D341Med (cell line): ENCODE measurements at places on chromosomes 4 and X.
A peak's percentile ranks its signal among the peaks of the same experiment; 100 is the strongest.

- no peak for DNase-seq
These were observed 38.7 kb upstream of the PDK3 start for GRCh38 chrX:24426340-24426913.

- no peak for DNase-seq
These were observed 66.3 kb downstream of the WWC2 start for GRCh38 chr4:183165376-183165775.

GRCh38 chr4:168739886-168740285 lies 243.0 kb downstream of the PALLD start:
- DNase-seq, result no peak

- DNase-seq, result no peak
These were observed 31.6 kb downstream of the SLC9A6 start for GRCh38 chrX:136016881-136017280.

DNA sequence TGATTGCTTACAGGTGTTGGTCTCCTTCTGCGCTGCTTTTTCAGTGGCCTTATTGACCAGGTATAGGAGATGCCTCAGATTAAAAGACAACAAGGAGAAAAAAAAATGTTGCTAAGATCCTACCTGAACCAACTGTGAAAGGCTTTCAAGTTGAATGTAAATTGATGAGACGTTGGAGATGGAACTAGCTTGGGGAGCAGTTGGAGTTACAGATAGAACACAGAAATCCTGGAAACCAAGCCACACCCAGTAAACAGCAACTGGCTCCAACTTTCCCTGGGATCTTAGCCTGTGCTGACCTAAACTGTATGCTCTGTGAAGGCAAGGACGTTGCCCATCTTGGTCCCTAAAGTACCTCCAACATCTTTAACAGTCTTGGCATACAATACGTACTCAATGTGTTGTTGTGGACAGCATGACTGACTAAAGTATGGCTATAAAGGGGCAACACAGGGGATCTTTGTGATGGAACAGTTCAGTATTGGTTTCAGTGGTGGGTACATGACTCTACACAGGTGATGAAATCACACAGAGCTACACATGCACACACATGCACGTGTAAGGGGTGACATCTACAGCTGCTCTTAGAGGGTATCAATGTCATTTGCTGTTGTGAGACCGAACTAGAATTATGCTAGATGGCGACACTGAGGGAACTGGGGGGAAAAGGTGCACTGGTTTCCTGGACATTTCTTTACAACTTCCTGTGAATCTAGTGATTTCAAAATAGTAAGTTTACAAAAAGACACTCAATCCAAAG lies 22.3 kb downstream of the GAB3 start:
- DNase-seq, result no peak

DNA sequence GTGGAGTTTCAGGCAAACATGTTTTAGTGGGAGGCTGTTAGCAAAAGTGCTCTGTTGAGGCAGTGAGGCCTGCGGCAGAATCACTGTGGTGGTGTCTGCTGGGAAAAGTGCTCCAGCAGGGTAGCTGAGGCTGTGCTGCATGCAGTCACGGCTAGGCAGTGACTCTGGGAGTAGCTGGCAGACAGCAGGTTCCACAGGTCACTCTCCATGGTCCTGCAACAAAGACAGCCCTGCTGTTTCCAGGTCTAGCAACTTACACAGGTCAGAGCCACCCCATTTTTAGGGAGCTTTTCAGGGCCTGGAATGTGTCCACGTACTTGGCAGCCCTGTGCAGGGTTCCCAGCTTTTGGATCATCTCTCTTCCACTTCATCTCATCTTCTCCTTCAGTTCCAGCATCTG lies 184.3 kb downstream of the NAA11 start:
- DNase-seq, result no peak

- no peak for DNase-seq
These were observed 12.9 kb upstream of the NDP start for GRCh38 chrX:43986083-43986482.

- no peak for DNase-seq
These were observed 327.7 kb upstream of the RASGEF1B start for GRCh38 chr4:81799371-81799770.

DNA sequence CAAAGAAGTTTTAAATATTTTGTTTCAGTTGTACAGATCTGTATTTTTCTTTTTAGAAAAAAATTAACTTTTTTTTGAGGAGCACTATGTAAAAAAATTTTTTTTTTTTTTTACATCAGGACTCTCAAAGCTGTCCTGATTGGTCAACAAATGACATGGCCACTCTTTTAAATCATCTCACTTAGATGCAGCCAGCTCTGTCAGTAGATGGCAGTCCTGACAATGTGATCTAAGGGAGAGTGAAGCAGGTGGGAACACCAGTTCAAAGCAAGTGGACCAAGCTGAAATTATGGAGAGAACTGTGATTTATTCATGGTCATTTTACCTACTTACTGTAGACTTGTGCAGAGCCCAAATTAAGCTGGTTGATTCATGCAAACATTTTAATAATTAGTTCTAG lies 174.7 kb upstream of the GPRIN3 start:
- DNase-seq, result peak; percentile 65

- no peak for DNase-seq
These were observed 487.6 kb downstream of the GRXCR1 start for GRCh38 chr4:43380093-43380492.

DNA sequence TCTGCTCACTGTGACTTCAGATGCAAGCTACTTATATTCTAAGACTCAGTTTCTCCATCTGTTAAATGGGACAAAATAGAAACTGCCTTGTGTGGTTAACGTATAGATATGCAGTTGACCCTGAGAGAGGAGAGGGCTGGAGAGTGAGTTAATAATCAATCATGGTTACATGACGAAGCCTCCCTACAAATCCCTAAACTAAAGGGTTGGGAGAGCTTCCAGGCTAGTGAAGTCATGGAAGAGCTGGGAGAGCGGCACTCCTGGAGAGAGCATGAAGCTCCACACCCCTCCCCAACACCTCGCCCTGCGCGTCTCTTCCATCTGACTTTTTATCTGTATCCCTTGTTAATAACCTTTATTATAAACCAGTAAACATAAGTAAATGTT lies 138.5 kb upstream of the FAM9B start:
- DNase-seq, result no peak

DNA sequence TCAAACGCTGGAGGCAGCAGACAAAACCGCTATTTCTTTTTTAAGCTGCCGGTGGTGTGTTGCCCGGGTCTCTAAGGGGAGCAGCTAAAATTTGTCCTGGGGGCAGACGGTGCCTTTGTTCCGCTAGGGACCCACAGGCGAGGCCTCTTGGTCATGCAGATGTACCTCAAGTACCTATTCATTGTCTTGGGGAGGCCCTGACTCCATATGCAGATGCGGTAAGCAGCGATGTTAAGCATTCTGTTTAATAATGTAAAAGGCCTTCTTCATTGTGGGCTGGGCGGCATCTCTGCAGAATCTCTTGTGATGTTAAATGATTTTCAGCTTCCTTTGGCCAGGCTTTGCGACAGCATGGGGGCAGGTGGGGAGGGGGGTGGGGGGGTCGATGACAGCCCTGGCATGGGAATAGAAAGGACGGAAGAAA lies 98.9 kb upstream of the PJA1 start:
- DNase-seq, result no peak

DNA sequence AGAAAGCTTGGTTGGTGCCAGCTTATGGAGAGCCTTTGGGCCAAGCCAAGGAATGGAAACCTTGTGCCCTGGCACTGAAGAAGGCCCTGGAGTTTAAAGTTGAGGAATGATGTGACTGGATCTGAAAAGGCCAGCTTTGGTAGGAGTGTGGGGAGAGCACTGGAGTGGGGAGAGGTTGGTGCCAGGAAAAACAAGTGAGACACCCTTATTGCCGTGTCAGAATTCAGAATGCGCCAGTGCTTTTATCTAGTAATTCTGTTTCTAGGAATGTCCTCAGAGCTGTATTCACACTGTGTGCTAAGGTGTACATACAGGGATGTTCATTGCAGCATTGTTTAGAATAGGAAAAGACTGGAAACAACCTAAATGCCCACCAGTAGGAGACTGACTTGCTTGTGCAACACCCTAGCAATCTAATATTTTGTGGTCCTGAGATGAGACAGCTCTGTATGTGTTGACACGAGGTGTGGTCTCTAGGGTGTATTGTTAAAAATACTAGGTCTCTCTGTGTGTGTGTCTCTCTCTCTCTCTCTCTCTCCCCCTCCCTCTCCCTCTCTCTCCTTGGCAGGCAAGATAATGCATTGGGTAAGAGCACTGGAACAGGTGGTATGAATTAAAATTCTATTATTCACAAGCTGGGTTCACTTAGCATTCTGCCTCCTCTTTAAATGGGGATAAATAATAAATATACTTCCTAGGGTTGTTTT lies 107.8 kb downstream of the GATB start:
- no peak for DNase-seq

DNA sequence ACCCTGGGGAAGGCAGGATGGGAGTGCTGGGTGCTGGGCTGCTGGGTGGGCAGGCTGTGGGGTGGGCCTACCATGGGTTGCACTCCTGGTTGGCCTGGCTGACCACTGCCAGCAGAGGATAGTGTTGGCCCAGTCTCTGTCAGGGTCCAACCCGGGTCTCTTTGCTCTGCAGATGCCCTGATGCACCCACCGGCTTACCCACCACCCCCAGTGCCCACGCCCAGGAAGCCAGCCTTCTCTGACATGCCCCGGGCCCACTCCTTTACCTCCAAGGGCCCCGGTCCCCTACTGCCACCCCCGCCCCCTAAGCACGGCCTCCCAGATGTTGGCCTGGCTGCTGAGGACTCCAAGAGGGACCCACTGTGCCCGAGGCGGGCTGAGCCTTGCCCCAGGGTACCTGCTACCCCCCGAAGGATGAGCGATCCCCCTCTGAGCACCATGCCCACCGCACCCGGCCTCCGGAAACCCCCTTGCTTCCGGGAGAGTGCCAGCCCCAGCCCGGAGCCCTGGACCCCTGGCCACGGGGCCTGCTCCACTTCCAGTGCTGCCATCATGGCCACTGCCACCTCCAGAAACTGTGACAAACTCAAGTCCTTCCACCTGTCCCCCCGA lies 14.2 kb upstream of the ADD1 start:
- DNase-seq, result no peak

GRCh38 chr4:125481334-125482045 lies 166.7 kb downstream of the FAT4 start:
- no peak for DNase-seq

DNA sequence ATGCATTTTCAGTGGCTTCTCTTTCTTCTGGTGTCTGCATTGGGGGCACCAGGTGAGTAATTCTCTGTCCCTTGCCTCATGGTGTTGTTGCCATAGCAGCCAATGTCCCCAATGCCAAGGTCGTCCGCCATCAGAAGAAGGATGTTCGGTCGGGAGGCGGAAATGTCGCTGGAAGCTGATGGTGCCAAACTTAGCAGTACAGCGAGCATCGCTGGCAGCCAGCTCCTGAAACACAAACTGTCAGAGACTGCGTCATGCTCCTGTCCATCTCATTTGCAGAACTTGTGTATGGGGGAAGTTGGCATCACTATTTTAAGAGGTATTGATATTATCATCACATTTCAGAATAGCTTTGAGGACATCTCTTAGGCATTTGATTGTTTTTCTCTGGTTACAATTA lies 29.1 kb upstream of the ARSD start:
- DNase-seq, result no peak

- no peak for DNase-seq
These were observed 789.6 kb upstream of the SLIT2 start for GRCh38 chr4:19462117-19462516.

GRCh38 chr4:107824350-107825071 lies at the start of gene SGMS2:
Gene SGMS2 (plus strand): TSS chr4:107824932. CDS start chr4:107895554, 70,622 bp downstream.
- DNase-seq, result peak; percentile 73

DNA sequence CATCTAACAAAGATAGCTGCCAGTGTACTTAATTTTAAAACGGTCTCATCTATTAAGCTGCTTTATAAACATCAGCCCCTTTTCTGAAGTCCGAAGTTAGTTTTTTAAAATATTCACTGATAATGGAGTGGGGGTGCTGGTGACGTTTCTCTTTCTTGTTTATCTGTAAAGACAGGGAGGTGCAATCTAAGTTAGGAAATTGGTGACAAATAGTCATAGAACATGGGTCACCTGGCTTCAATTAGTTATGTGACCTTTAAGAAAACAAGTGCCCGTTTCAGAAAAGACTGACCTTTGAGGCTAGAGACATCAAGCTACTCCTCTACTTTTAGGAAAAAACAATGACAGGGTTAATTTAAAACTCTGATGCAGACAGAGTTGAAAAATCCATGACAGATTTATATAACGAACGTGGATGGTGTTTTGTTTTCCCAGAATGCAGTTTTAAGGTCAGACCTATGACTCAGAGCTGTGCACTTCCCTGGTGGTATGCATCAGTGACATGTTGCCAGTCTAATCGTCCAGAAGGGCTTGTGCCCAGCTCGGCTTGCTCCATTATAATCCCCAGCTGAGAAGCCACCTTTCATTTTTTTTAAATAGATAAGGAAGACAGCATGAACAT lies 38.2 kb downstream of the FHL1 start:
- DNase-seq, result no peak

GRCh38 chrX:111511477-111511876 lies at the start of gene SERTM2:
Gene SERTM2 (plus strand): TSS chrX:111511645. CDS start chrX:111518858, 7,213 bp downstream.
- peak; percentile 8 for DNase-seq

DNA sequence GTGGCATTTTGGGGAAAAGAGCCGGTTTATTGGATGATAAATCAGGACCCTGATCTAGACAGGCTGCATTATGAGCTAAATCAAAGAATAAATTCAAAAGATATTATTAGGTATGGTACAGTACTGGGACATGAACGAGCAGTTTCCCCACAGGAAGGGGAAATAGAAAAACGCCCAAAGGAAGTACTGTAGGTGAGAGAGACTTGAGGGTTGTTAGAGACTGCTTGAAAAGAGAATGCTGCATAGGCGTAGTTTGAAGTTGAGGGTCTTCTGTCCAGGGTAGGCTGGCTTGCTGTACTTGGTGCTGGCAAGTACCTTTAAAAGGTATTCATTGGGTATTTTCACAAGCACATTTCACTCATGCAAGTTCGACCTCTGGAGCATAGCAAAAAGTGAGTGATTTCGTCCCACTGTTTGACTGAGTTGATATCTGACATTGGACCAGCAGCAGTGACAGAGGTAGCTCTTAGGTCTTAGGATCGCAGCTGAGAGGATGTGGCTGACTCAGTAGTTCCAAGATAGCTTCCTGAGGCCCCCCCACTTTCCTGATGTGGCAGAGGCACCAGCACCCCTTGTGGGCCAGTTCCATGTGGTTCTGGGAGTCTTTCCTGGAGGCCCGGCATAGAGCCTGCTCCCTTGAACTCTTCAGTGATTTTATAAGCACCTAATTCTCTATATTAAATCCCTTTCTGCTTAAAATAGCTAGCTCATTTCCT lies 64.3 kb downstream of the TMEM131L start:
- no peak for DNase-seq

DNA sequence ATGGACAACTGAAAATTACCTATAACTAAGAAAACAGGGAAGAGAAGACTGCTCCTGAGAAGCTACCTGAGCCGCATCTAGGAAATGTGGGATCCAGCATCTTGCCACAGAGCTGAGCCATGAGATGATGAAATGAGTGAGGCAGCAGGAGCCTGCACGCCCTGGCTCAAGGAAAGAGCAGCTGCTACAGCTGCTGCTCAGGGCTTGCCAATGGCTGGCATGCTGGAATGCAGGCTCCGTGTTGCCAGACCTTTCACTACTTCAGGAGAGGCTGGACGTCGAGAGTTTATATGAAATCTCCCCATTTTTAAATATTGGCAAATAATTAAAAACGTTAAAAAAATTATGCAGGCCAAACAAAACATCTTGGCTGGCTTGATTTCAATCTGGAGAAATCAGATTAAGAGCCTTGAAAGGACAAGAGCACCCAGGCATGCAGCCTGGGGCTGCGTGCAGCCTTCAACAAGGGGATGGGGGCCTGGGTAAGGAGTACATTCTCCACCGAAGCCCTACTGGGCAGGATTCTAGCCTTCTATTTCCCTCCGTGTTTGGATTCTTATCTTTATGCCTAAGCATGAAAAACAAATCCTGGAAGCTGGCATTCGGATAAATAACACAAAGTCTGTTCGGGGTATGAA lies 227.6 kb downstream of the NR3C2 start:
- no peak for DNase-seq

- no peak for DNase-seq
These were observed 77.0 kb downstream of the KLHL13 start for GRCh38 chrX:118039591-118039990.
